Cardiac muscle cell (in vitro differentiated cells and primary cell): ENCODE measurements at places on chromosomes 1 and 21. TPM values are rescaled to one million over a fixed set of nuclear protein-coding genes. Genes with fewer than 3 reads are reported as not detected.

The CENPL gene
- 8.6 and 10.9 TPM in 2 replicates for total RNA-seq

The NFIA gene
- total RNA-seq: 12.0 and 14.9 TPM in 2 replicates

The S100A7A gene
- total RNA-seq: not detected in 2 replicates

The OR2M5 gene
- not detected in 2 replicates for total RNA-seq

The CA6 gene
- not detected in 2 replicates for total RNA-seq

The CAPN8 gene
- not detected in 2 replicates for total RNA-seq
